ENCODE measurements at places on chromosomes 5 and 9.

- DNase-seq: no peak
Observed at GRCh38 chr5:141780952-141781781, 97.0 kb downstream of the PCDH1 start.

DNA sequence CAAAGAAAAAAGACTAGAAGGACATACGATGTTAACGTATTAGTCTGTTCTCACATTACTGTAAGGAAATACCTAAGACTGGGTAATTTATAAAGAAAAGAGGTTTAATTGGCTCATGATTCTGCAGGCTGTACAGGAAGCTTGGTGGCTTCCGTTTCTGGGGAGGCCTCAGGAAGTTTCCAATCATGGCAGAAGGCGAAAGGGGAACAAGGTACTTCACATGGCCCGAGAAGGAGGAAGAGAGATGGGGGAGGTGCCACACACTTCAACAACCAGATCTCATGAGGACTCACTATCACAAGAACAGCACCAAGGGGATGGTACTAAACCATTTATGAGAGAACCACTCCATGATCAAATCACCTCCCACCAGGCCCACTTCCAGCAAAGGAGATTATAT, 110.1 kb downstream of the CARTPT start:
- DNase-seq: no peak

DNA sequence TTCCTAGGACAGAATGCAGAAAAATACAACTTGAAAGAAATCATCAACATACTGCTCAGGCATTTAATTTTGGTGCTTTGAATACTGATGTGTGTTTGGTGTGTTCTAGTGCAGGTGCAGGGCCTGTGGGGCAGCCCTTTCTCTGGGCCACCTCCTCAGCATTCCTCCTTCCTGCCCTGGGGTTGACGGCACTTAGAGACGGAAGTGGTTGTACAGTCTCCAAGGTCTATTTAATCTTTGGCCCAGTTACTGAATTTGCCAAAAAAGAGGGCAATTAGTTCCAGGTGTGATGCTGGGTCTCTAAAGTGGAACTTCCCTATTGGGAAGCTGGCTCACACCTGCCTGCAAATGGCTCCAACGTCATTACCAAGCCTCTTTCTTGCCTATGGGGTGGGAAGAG, 269.0 kb downstream of the SH3GL2 start:
- DNase-seq: no peak

GRCh38 chr9:27442464-27442863, 81.6 kb upstream of the IFNK start:
- DNase-seq: no peak

GRCh38 chr9:111572950-111573604, 26.4 kb downstream of the PTGR1 start:
- no peak for DNase-seq

GRCh38 chr9:124259158-124259808, 1.5 kb downstream of the NEK6 start:
- DNase-seq: no peak

GRCh38 chr9:107488375-107489143, 1.0 kb downstream of the KLF4 start:
- DNase-seq: no peak

- DNase-seq: no peak
Observed at GRCh38 chr5:172554562-172554961, 86.5 kb upstream of the NEURL1B start.

- no peak for DNase-seq
Observed at GRCh38 chr5:74469234-74469994, 171.1 kb downstream of the ENC1 start.

- DNase-seq: no peak
Observed at GRCh38 chr9:12503606-12504122, 189.5 kb upstream of the TYRP1 start.

GRCh38 chr5:142780871-142781270, 10.7 kb downstream of the ARHGAP26 start:
- no peak for DNase-seq

GRCh38 chr9:131122158-131122557, 3.2 kb upstream of the NUP214 start:
- DNase-seq: no peak

DNA sequence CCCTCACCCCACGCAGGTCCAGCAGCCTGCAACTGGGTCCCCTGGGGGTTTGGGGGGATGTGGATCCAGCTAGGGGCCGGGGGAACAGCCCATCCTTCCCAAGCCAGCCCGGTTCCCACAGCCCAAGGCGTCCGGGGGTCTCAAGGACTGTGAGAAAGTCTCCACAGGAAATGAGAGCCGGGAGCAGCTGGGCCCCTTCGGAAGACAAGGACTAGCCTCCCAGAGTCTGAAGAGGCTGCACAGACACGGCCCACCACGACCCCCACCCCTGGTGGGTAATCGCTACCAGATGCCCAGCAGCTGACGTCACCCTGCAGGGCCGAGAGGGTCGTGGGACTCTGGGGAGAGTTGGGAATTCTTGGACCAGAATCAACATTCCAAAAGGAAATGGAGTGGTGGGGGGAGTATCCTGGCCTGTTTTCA, 10.5 kb downstream of the SH2D3C start:
- no peak for DNase-seq

GRCh38 chr9:111411266-111411665, 72.9 kb downstream of the ECPAS start:
- DNase-seq: no peak

DNA sequence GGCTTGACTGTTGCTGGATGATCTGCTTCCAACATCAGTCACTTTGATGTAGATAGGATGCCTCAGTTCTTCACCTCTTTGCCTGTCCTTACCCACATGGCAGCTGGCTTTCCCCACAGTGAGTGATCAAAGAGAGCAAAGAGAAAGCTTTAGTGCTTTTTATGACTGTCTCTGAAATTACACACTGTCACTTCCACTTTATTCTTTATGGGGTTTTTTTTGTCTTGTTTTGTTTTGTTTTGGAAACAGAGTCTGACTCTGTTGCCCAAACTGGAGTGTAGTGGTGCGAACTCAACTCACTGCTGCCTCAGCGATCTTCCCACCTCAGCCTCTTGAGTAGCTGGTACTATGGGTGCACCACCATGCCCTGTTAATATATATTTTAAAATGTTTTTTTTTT, 32.4 kb upstream of the C5orf24 start:
- no peak for DNase-seq

GRCh38 chr5:96838201-96839070, 30.7 kb upstream of the ERAP1 start:
- DNase-seq: no peak

- no peak for DNase-seq
Observed at GRCh38 chr5:31850981-31851689, 212.2 kb downstream of the PDZD2 start.

DNA sequence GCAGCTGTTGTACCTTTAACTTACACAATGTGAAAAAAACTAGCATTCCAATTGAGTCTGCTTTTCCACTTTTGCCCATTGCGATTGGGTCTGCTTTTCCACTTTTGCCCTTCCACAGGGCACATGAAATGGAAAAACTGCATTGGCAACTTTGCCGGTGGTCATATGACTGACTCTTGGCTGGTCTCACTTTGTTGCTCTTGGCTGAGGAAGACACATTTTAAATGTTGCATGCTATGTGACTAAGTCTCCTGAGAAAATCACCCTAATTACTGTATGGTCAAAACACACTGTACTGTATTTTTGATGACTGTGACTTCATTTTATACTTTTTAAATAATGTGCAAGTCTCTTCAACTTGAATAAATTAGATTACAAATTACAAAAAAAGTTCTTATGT, 1.6 kb upstream of the OXCT1 start:
- DNase-seq: no peak

- DNase-seq: no peak
Observed at GRCh38 chr5:136062366-136063274, 33.8 kb downstream of the TGFBI start.

DNA sequence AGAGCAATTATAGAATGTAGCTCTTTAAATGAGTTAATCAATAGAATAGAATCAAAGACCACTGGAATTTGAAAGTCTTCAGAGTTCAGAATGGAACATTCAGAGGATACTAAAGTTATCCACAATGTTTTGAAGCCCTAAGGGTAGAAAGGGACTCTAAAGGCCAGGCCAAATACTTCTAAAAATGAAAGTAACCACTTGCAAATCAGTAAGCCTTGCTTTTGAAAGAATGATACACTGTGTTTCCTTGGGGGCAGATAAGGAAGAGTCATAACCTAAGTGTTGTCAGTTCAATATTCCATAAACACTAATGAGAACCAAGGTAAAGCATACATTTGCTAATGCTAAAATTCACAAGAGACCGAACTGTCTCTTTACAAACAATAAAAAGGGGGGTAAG, 813.5 kb downstream of the PTPRD start:
- DNase-seq: no peak

- no peak for DNase-seq
Observed at GRCh38 chr5:149162401-149163084, 21.2 kb downstream of the ABLIM3 start.

- DNase-seq: no peak
Observed at GRCh38 chr9:33498387-33498786, 24.7 kb upstream of the NOL6 start.

- no peak for DNase-seq
Observed at GRCh38 chr9:121179930-121180681, 21.6 kb downstream of the RAB14 start.
